ENCODE measurements at places on chromosomes 3 and 15. TPM values are rescaled to one million over a fixed set of nuclear protein-coding genes. Genes with fewer than 3 reads are reported as not detected.

SLC49A4 gene
- 7.0 TPM for total RNA-seq

CEP152 gene
- total RNA-seq: 4.1 TPM

SRGAP3 gene
- total RNA-seq: 3.4 TPM

GCSAM gene
- total RNA-seq: 0.29 TPM

SERPINI1 gene
- 9.4 TPM for total RNA-seq

LRRIQ4 gene
- not detected for total RNA-seq

LRRN1 gene
- 0.65 TPM for total RNA-seq

TGM5 gene
- total RNA-seq: 0.56 TPM

SLC28A1 gene
- total RNA-seq: 0.24 TPM

ZPLD1 gene
- 12.3 TPM for total RNA-seq

CLCN2 gene
- 3.7 TPM for total RNA-seq

ERICH6 gene
- not detected for total RNA-seq

HRG gene
- not detected for total RNA-seq

PPARG gene
- total RNA-seq: 11.2 TPM

GOLGA8F gene
- not detected for total RNA-seq

NTRK3 gene
- total RNA-seq: 94.1 TPM

STRA6 gene
- total RNA-seq: not detected

CIB2 gene
- total RNA-seq: 5.1 TPM

ZKSCAN7 gene
- total RNA-seq: 3.9 TPM

TTLL13 gene
- not detected for total RNA-seq

CELF6 gene
- 1.6 TPM for total RNA-seq

CTXN2 gene
- total RNA-seq: not detected

UBAP1L gene
- total RNA-seq: 3.7 TPM

CCDC80 gene
- 1,773 TPM for total RNA-seq

ATP13A5 gene
- not detected for total RNA-seq

TNIK gene
- total RNA-seq: 16.5 TPM

NR1I2 gene
- 0.19 TPM for total RNA-seq

RAD51 gene
- 0.52 TPM for total RNA-seq

PIAS1 gene
- 59.2 TPM for total RNA-seq

INO80 gene
- 25.5 TPM for total RNA-seq

CDCP1 gene
- total RNA-seq: 3.9 TPM

FBXW12 gene
- total RNA-seq: not detected

CMTM7 gene
- total RNA-seq: 9.2 TPM

KCNAB1 gene
- 14.0 TPM for total RNA-seq

PLSCR5 gene
- total RNA-seq: not detected

ALDH1A3 gene
- 26.6 TPM for total RNA-seq

DUOX2 gene
- 0.57 TPM for total RNA-seq

SENP8 gene
- total RNA-seq: 1.9 TPM

GPR62 gene
- not detected for total RNA-seq

GREM1 gene
- 283 TPM for total RNA-seq

RLBP1 gene
- not detected for total RNA-seq

TEX55 gene
- not detected for total RNA-seq

CYP1A1 gene
- total RNA-seq: not detected

LOXL1 gene
- total RNA-seq: 94.6 TPM

TRPM1 gene
- total RNA-seq: not detected

EPHB3 gene
- total RNA-seq: 10.8 TPM
